ENCODE measurements at places on chromosomes 16 and 17.
A peak's percentile ranks its signal among the peaks of the same experiment; 100 is the strongest.

DNA sequence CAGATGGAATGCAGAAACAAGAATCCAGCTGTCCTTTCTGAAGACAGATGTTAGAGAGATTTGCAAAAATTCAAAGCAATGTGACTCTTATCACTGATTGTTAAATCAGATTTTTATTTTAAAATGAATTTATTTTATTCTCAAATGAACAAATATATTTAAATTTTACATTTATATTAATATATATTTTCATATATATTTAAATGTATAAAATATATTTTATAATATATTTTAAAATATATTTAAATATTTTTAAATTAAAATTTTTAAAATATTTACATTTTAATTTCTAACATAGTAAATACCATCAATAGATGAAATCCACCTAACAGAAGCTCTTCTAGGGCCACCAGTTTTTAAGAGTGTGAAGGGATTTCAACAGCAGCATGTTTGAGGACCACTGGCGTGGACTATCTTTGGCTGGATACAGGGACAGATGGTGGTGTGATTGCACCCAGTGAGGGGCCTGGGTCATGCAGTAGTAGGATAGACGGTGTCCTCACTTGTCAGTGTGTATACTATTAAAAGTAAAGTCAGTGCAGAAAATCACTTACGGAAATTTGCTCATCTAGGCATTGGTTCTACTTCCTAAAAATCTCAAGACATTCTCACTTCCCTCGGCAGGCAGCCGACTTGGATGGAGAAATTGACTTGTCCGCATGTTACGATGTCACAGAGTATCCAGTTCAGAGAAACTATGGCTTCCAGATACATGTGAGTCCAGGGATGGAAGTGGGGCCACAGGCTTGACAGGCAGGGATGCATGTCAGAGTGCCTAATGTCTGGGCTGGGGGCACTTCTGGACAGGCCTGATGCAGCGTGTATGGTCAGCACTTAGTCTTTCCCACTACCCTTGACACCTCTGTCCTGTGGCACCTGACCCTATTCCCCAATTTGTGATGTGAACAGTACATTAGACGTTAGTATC lies 56.3 kb downstream of the PLD6 start:
- DNase-seq = no peak

- no peak for DNase-seq
These were observed 441.8 kb downstream of the HS3ST4 start for GRCh38 chr16:26133416-26134093.

- DNase-seq = no peak
These were observed 2.0 kb upstream of the SCN4A start for GRCh38 chr17:63974594-63975192.

GRCh38 chr16:24537474-24538337 lies 1.7 kb upstream of the RBBP6 start:
- DNase-seq = no peak

DNA sequence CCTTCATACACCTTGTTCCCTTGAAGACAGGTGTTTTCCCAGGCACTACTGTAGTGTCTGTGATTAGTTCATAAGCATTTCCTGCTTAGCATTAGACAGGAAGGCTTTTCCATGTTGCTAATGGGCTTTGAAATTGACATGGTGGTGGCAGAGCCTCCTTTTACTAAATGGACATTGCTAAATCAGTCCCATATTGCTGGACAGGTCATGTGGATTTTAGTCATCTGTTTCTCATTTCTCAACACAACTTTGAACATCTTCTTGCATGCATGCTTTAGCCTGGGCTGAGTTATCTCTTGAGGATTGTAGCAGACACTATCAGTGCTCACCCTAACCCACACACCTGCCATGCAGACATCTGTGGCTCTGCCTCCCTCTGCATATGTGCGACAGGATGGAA lies 13.7 kb upstream of the BCO1 start:
- no peak for DNase-seq

GRCh38 chr16:10966129-10966528 lies 21.8 kb downstream of the CLEC16A start:
- no peak for DNase-seq

GRCh38 chr17:40122999-40123810 lies 1.4 kb downstream of the MSL1 start:
- DNase-seq = no peak

DNA sequence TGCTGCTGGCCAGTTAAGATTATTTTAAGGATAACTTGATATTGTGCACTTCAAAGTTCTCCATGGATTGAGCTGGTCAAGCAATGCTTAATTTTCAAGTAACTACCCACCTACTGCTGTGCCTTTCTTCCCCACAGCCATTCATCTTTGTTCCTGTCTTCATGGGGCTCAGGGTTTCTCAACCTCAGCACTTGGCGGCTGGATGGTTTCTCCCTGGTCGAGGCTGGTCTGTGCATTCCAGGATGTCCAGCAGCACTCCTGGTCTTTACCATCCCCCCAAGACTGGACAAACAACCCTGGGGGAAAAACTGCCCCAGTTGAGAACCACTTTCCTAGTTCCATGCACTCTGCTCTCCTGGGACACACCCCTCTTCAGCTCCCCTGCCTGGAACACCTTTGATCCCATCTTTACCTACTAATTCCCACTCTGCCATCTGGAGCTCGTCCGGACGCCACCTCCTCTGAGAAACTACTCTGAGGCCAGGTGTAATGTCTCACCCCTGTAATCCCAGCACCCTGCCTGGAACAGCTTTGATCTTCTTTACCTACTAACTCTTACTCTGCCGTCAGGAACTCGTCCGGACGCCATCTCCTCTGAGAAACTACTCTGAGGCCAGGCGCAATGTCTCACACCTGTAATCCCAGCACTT lies 81.5 kb downstream of the NXN start:
- no peak for DNase-seq

- no peak for DNase-seq
These were observed 4.9 kb upstream of the STAT5A start for GRCh38 chr17:42283241-42284023.

DNA sequence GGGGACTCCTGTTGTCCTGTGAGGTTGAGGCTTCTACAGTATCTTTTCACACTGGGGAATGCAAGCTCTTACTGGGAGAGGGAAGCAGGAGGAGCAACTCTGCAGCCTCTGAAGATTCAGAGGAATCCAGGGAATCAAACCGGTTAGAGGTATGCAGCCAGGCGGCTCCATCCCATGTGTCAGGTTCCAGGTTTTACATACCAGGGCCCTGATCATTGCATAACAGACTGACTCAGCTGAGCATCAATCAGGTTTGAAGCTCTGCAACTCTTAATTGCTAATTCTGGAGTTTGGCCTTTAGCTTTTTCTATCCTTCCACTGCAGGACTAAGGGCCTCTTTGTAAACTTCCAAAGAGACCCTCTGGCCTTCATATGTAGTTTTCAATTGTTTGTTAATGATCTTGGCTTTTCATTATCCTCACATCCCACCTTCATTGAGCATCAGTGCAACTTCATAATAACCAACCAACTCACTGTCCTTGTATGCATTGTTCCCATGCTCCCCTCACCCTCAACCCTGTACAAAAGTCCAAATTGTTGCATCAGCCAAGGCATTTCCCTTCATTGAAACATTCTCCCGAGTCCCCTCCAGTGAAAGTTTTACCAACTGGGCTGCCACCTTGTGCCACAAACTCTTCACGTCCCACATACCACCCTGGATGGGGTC lies 59.7 kb upstream of the DHX40 start:
- DNase-seq = no peak

DNA sequence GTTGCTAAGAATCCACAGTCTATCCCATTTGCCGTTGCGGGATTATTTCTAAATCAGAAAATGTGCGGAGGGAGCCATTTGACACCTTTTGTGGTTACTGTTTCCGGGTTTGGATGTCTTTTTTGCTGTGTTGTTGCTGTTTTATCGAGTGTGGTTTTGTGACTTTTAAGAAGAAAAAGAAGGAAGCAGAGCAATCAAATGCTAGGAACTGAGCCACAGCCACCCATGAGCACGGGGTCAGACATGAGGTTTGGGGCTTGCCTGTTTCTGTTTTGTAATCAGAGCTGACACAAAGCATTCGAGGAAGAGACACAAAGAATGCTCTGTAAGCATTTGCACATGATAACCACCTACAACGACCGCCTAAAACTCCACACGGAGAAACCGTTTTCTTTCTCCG lies 53.1 kb upstream of the CHMP6 start:
- DNase-seq = no peak

DNA sequence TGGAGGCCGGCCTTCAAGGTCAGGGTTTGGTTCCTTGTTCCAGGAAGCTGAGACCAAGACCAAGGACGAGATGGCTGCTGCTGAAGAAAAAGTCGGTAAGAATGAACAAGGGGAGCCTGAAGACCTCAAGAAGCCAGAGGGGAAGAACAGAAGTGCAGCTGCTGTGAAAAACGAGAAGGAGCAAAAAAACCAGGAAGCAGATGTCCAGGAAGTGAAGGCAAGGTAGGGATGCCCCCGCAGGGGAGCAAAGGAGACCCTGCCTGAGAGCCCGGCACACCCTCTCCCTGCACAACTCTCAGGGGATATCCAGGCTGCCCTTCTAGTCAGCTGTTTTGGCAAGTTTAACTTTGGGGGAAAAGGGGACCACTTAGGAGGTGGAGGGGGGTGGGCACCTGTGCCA lies 29.0 kb downstream of the RNF213 start:
- DNase-seq = no peak

- peak; percentile 88 for DNase-seq
These were observed 13.1 kb downstream of the BCAR1 start for GRCh38 chr16:75238132-75238852.

DNA sequence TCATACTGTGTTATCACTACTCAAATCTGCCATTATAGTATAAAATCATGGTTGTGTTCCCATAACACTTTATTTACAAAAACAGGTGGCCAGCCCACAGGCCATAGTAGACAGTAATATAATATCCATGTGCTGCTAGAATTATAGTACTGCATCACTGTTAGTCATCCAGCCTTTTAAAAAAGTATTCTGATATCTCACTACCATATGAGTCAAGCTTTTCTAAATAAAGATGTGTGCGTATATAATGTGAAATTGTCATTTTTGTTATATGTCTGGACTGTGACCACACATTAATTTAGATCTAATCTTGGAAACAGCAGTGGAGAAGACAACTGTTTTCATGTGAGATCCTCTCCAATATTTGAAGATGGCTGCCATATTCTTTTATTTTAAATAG lies 1049.1 kb upstream of the GOT2 start:
- DNase-seq = no peak

DNA sequence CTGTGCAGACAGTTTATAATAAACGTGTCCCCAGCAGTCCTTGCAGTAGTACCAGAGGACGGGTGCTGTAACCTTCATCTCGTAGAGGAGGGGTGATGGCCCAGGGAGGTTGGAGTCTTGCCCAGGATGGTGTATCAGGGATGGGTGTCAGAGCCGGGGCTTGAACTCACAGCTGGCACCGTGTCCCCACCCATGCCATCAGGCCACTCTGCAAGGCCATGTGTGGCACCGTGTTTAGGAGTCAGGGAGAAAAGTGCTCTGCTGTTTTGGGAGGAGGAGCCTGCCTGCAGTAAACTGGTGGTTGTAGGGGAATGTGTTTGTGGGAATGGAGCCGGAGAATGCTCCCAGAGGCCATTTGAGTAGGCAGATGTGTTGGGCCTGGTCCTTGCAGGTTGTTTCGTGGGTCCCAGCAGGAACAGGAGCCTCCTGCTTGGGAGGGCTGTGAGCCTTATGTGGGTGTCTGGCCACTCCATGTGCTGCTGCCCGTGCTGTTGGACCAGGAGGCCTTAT lies 1.7 kb downstream of the ADORA2B start:
- no peak for DNase-seq

DNA sequence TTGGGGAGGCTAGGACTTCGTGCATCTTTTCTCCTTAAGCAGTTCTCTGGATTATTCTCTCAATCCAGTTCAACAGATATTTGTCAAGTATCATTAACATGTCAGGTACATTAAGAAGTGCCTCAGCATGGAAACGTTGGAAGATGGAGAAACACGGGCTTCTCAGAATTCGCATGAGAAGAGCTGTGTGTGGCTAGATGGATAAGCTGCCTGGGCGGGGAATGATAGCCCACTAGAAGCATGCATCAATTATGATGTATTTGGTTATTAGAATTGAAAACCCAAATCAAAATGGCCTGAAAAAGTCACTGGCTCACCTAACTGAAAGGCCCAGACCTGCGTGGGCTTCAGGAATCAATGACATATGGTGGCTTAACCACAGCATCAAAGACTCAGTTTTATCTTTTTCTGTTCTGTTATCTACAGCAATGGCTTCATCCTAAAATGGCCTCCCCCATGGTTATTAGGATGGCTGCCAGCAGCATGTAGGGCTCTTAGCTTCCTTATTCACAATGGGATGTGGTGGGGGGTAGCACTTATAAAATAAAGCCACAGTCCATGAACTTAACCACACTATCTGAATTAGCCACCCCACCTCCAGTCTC lies 43.9 kb downstream of the MMD start:
- no peak for DNase-seq

- DNase-seq = no peak
These were observed 69.5 kb upstream of the NOL11 start for GRCh38 chr17:67648032-67648905.

DNA sequence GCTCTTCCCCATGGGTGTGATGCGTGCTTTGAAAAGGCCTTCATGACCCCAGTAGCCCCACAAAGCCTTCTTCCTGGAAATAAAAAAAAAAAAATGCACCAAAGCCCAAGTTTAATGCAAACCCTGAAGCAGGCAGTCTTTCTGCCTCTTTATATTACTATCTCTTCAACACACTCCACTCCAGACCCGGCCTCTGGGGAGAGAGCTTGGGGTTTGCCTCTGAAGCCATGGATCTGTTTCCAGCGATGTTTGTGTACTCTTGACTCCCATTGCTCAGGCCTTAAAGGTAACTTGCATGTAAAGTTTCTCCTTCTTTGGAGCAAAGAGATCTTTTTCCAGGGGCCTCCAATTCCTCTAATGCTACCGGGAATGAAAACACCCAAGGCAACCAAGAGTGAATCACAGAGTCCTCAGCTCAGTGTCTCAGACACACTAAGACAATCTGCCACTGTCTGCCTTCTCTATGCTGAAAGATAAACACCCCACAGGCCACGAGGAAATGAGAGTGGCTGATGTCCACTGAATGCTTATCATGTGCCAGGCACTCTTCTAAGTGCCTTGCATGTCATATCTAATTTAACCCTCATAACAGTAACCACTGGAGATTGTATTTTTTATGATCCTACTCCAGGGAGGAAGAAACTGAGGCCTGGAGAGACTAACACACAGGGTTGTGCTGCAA lies 56.4 kb upstream of the AKTIP start:
- DNase-seq = no peak

DNA sequence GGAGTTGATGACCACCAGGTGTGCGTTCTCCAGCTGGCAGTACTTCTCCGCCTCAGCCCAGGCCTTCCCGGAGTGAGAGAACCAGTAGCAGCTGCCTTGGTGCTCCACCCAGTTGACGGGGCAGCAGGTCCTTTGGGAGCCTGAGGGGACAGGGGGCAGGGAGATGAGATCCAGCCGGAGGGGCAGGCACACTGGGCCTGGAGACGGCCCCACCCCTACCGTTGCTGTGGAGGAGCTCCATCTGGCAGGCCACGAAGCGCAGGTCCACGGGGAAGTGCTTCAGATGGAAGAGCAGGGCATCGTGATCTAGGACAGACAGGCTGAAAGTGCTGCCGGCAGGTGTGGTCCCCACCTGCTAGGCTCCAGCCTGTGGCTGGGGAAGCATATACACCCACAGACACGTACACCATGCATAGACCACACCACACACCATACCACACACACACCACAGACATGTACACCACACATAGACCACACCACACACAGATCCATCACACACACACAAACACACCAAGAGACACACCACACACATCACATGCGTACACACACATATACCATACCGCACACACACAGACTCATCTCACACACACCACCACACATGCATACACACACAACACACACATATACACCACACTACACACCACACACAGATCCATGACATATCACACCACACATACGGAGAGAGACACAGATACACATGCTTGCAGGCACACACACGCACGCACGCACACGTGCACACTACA lies 7.4 kb downstream of the ASGR2 start:
- DNase-seq = no peak
